CD4-positive, alpha-beta memory T cell (primary cell): ENCODE measurements at places on chromosomes 6 and 20. TPM values are rescaled to one million over a fixed set of nuclear protein-coding genes. Genes with fewer than 3 reads are reported as not detected.

Gene NR2E1
- not detected for total RNA-seq

Gene PACRG
- not detected for total RNA-seq

Gene ENPP3
- total RNA-seq = 0.79 TPM

Gene PRDM13
- total RNA-seq = not detected

Gene TNFRSF21
- 0.23 TPM for total RNA-seq

Gene SASH1
- 0.30 TPM for total RNA-seq

Gene OR2H2
- total RNA-seq = not detected

Gene MARCKS
- 2.2 TPM for total RNA-seq

Gene AGPAT4
- 4.3 TPM for total RNA-seq

Gene RNF182
- not detected for total RNA-seq

Gene SYNDIG1
- total RNA-seq = not detected

Gene HNF4A
- not detected for total RNA-seq

Gene KHDC1L
- total RNA-seq = not detected

Gene OR2J3
- not detected for total RNA-seq

Gene UBD
- not detected for total RNA-seq

Gene FAM135A
- total RNA-seq = 11.3 TPM

Gene HLA-DQB2
- total RNA-seq = not detected

Gene TPD52L2
- total RNA-seq = 44.9 TPM

Gene REM1
- not detected for total RNA-seq

Gene VGLL2
- total RNA-seq = not detected

Gene HCRTR2
- not detected for total RNA-seq

Gene MYB
- total RNA-seq = 3.9 TPM

Gene NOP56
- 258 TPM for total RNA-seq

Gene ECT2L
- not detected for total RNA-seq

Gene COL12A1
- not detected for total RNA-seq

Gene FAM50B
- 15.4 TPM for total RNA-seq

Gene MRS2
- 22.6 TPM for total RNA-seq

Gene GINS1
- 0.75 TPM for total RNA-seq

Gene BPIFB2
- total RNA-seq = not detected

Gene SLC17A1
- not detected for total RNA-seq

Gene DUSP15
- not detected for total RNA-seq

Gene MUC21
- not detected for total RNA-seq

Gene PSORS1C1
- not detected for total RNA-seq

Gene BPIFB1
- not detected for total RNA-seq

Gene ANKEF1
- 5.1 TPM for total RNA-seq

Gene TFAP2C
- not detected for total RNA-seq

Gene TSPO2
- not detected for total RNA-seq

Gene PDE7B
- total RNA-seq = 0.49 TPM

Gene IMPG1
- total RNA-seq = not detected

Gene CD93
- total RNA-seq = 1.3 TPM

Gene MUC22
- not detected for total RNA-seq

Gene SLC24A3
- not detected for total RNA-seq

Gene HLA-DRB5
- total RNA-seq = 0.86 TPM

Gene LINC00237
- not detected for total RNA-seq

Gene SLC35B3
- total RNA-seq = 18.5 TPM

Gene SMOC2
- total RNA-seq = not detected

Gene HRH3
- not detected for total RNA-seq

Gene PAK5
- not detected for total RNA-seq

Gene NUP43
- total RNA-seq = 56.0 TPM

Gene FAM83D
- 1.5 TPM for total RNA-seq

Gene SAMHD1
- 216 TPM for total RNA-seq

Gene NRN1
- 0.49 TPM for total RNA-seq

Gene OLIG3
- total RNA-seq = not detected

Gene SLC32A1
- not detected for total RNA-seq

Gene MAP3K5
- 31.4 TPM for total RNA-seq

Gene ESR1
- total RNA-seq = 6.8 TPM
